ENCODE measurements at places on chromosomes 2 and 18. TPM values are rescaled to one million over a fixed set of nuclear protein-coding genes. Genes with fewer than 3 reads are reported as not detected.

DNA sequence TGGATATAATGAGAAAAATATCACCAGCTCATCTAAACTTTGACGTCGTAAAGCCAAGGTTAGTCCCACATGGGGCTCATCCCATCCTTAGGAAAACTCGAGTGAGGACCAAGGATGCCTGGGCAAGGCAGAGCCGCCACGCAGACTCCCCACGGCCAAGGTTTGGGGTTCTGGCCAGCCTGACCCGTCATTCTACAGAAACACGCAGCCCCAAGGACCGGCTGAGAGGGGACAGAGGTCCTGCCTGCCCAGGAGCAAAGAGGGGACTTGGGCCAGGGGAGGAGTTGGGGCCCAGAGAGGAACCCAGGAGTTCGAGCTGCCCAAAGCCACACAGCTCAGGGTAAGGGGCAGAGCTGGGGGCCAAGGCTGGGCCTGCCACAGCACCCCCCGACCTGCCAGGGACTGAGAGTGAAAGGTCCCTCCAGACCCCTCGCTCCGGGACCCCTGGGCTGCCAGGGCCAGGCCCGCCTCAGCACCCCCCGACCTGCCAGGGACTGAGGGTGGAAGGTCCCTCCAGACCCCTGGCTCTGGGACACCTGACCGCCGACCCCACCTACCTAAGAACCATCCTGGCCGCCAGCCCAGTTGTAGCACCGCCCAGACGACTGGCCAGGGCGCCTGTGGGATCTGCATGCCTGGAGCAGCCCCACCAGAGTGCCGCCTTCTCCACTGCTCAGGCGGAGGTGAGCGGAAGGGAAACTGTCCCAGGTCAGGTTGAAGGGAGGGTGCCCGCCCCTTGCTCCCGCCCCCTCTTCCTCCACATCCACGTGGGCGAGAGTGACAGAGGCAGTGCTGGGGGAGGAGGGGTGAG, at the start of gene PDCD1:
Gene PDCD1 (minus strand): TSS at position 689 of the 811 bp plus-strand sequence. CDS start 56 bp downstream, at position 633.
- H3K4me1 ChIP-seq: no peaks in the 10 kb centered on the region
- no peak for DNase-seq
- no peak within 1 kb of the TSS for H3K4me3 ChIP-seq
- no peaks in the 10 kb centered on the region for H3K27me3 ChIP-seq
- no peak within 1 kb of the TSS for H3K27ac ChIP-seq

DNA sequence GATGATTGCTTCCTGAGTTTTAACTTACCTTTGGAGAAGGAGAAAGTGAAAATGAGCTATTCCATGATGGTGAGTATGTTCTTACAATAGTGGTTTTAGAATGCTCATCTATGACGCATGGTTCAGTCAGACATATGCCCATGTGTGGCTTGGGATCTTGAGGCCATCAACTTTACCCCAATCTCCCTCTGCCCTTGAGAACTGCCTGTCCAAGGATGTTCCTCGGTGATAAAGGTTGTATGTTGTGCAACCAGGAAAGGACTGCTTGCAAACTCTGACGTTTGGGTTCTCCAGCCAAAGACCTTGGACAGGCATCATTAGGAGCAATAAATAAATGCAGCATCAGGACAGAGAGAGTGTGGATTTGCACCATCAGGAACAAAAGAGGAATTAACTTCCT, 165.0 kb downstream of the ZEB2 start:
- no peak overlapping the region for H3K4me3 ChIP-seq
- no peak overlapping the region for H3K27ac ChIP-seq
- no peak for DNase-seq
- H3K27me3 ChIP-seq: no peaks in the 10 kb centered on the region
- H3K4me1 ChIP-seq: peaks cover 15% of the 10 kb centered on the region

- H3K4me1 ChIP-seq: peaks cover 17% of the 10 kb centered on the region
- H3K27me3 ChIP-seq: no peaks in the 10 kb centered on the region
These were observed 8.7 kb upstream of the TXNDC2 start for GRCh38 chr18:9876867-9877654.

GRCh38 chr18:34862561-34862960, 152.5 kb downstream of the DTNA start:
- H3K27ac ChIP-seq: no peak overlapping the region
- H3K27me3 ChIP-seq: no peaks in the 10 kb centered on the region
- peaks cover 8% of the 10 kb centered on the region for H3K4me1 ChIP-seq
- no peak overlapping the region for H3K4me3 ChIP-seq
- no peak for DNase-seq
- H3K36me3 ChIP-seq: no peaks in the 10 kb centered on the region

DNA sequence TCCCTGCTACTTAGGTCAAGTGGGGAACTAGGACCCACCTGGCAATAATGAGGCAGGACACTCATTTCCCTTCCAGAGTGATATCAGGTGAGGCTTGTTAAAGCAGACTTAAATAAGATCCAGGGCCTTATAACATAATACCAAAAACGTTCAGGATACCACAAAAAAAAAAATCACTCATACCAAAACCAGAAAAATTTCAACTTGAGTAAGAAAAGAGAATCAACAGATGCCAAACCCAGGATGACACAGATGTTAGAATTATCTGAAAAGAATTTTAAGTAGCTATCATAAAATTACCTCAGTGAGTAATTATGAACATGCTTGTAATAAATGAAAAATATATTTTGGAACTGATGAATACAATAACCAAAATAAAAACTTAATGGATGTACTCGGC, 255.6 kb upstream of the OSR1 start:
- no peaks in the 10 kb centered on the region for H3K27me3 ChIP-seq
- no peaks in the 10 kb centered on the region for H3K36me3 ChIP-seq
- no peak overlapping the region for H3K27ac ChIP-seq
- no peak overlapping the region for H3K4me3 ChIP-seq

GRCh38 chr18:58566556-58567292, 62.2 kb downstream of the ALPK2 start:
- no peaks in the 10 kb centered on the region for H3K27me3 ChIP-seq
- no peaks in the 10 kb centered on the region for H3K4me1 ChIP-seq
- no peak overlapping the region for H3K27ac ChIP-seq
- H3K36me3 ChIP-seq: no peaks in the 10 kb centered on the region
- no peak for DNase-seq
- no peak overlapping the region for H3K4me3 ChIP-seq

TCF23 gene
- 0.03 TPM for total RNA-seq

DNA sequence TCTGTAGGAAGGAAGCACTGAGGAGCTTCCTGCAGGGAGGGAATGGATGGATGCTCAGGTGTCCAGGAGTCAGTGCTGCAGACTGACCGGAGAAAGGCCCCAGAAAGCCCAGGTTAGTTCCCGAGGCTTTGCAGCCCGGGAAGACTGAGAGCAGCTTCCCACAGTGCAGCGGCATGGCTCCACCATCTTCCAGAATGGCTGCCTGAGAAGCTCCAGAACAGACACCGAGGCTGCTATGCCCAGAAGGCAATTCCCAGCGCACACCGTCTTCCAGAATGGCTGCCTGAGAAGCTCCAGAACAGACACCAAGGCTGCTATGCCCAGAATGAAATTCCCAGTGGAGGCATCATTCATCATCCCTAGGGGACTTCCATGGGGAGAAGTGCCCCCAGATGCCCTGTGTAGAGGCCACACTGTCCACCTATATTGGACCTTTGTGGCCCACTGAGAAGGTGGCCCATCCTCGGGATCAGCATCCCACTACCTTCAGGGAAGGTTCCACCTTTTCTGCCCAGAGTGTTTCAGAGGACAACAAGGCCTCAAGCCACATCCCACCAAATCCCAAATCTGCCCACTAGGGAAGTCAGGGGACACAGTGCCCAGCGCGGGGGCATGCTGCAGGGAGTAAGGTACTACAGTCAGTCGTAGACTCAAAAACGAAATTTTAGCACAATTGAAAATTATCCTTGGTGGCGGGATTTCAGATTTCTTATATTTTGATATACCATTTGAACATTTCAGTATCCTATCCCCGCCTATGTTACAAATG, 80.5 kb downstream of the KCNF1 start:
- H3K27me3 ChIP-seq: no peaks in the 10 kb centered on the region
- H3K4me1 ChIP-seq: no peaks in the 10 kb centered on the region
- no peak overlapping the region for H3K27ac ChIP-seq
- no peak for DNase-seq
- no peaks in the 10 kb centered on the region for H3K36me3 ChIP-seq
- H3K4me3 ChIP-seq: no peak overlapping the region

- H3K27ac ChIP-seq: no peak overlapping the region
- DNase-seq: no peak
- peaks cover 17% of the 10 kb centered on the region for H3K4me1 ChIP-seq
- H3K27me3 ChIP-seq: no peaks in the 10 kb centered on the region
- H3K36me3 ChIP-seq: no peaks in the 10 kb centered on the region
- H3K4me3 ChIP-seq: no peak overlapping the region
These were observed 56.6 kb upstream of the SLC1A4 start for GRCh38 chr2:64932371-64933216.

MEP1B gene
- total RNA-seq: not detected

GRCh38 chr2:106053116-106053515, 141.0 kb downstream of the UXS1 start:
- no peaks in the 10 kb centered on the region for H3K27me3 ChIP-seq
- H3K27ac ChIP-seq: no peak overlapping the region
- no peaks in the 10 kb centered on the region for H3K4me1 ChIP-seq
- no peak for DNase-seq

MYOM1 gene
- 0.45 TPM for total RNA-seq

ANKAR gene
- 5.0 TPM for total RNA-seq

DNA sequence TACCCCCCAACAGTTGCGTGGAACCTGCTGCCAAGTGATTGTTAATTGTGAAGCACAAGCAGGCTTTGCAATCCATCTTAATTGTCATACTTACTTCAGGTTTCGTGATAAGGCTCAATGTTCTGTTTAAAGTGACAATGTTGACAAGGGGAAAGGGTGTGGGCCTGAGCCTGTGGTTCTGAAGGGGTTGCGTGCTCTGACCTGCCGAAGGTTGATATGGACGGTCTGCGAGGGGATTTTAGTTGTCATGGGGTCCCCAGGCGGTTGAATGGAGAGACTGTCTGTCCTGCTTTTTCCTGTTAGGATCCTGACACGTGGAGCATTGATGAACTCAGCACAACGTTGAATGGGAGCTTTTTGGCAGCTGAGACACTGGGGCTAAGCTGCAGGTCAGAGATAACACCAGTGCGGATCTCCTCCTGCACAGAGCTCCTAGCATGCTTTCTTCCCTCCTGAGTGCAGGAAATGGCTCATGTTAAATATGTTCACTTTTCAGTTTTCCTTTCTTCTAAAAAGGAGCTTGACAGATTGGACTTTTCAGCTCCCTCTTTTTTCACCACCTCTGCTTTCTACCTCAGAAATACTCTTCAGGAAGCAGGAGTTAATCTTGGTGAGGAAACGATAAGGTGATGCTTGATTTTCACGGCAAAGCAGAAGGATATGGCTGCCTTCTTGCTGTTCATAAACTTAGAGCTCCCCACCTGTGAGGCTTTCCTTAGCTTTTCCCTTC, 62.9 kb upstream of the ZEB2 start:
- H3K27me3 ChIP-seq: no peaks in the 10 kb centered on the region
- no peaks in the 10 kb centered on the region for H3K36me3 ChIP-seq
- no peak overlapping the region for H3K27ac ChIP-seq
- H3K4me3 ChIP-seq: no peak overlapping the region
- peak; percentile 22 for DNase-seq

GRCh38 chr2:200056105-200056504, 100.7 kb downstream of the MAIP1 start:
- no peaks in the 10 kb centered on the region for H3K27me3 ChIP-seq
- DNase-seq: no peak
- no peaks in the 10 kb centered on the region for H3K4me1 ChIP-seq
- H3K4me3 ChIP-seq: no peak overlapping the region
- no peak overlapping the region for H3K27ac ChIP-seq

ANKRD53 gene
- not detected for total RNA-seq

NT5DC4 gene
- total RNA-seq: not detected

GRCh38 chr2:73984203-73984921, at the start of gene TET3:
Gene TET3 (plus strand): TSS chr2:73984910. CDS start chr2:73986404, 1,494 bp downstream.
- peaks cover 42% of the 10 kb centered on the region for H3K4me1 ChIP-seq
- peaks cover 67% of the 10 kb centered on the region for H3K27me3 ChIP-seq
- H3K4me3 ChIP-seq: peak within 1 kb of the TSS; percentile 69

- no peak overlapping the region for H3K4me3 ChIP-seq
- no peaks in the 10 kb centered on the region for H3K36me3 ChIP-seq
- no peaks in the 10 kb centered on the region for H3K27me3 ChIP-seq
- H3K4me1 ChIP-seq: no peaks in the 10 kb centered on the region
These were observed 76.3 kb upstream of the ID2 start for GRCh38 chr2:8605351-8606065.

KANSL1L gene
- total RNA-seq: 51.8 TPM

GRCh38 chr18:12883684-12884405, at the start of gene PTPN2:
Gene PTPN2 (minus strand): TSS chr18:12884237. CDS start chr18:12884141, 96 bp downstream.
- peaks cover 12% of the 10 kb centered on the region for H3K27me3 ChIP-seq
- H3K36me3 ChIP-seq: no peaks in the 10 kb centered on the region
- peak within 1 kb of the TSS; percentile 79 for H3K4me3 ChIP-seq
- DNase-seq: peak; percentile 95
- H3K4me1 ChIP-seq: peaks cover 30% of the 10 kb centered on the region

DNA sequence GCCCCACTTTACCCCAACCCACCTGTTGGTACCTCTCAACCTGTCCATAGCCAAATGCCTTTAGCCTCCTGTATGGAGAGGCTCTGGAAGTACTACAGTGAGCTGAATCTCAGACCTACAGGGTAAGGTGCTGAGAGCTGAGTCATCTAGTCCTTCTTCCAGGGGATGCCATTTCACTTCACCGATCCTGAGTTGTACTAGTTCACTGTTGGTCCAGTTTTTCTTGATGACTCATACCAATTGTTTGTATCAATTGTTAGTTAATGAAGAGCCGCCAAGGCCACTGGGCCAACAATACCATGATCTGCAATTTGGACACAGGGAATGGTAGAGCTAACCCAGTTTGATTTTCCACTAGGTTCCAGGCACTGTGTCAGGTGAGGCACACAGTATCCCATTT, 257.0 kb downstream of the CLIP4 start:
- H3K4me1 ChIP-seq: peaks cover 22% of the 10 kb centered on the region
- H3K4me3 ChIP-seq: no peak overlapping the region
- no peak for DNase-seq
- no peak overlapping the region for H3K27ac ChIP-seq

DNA sequence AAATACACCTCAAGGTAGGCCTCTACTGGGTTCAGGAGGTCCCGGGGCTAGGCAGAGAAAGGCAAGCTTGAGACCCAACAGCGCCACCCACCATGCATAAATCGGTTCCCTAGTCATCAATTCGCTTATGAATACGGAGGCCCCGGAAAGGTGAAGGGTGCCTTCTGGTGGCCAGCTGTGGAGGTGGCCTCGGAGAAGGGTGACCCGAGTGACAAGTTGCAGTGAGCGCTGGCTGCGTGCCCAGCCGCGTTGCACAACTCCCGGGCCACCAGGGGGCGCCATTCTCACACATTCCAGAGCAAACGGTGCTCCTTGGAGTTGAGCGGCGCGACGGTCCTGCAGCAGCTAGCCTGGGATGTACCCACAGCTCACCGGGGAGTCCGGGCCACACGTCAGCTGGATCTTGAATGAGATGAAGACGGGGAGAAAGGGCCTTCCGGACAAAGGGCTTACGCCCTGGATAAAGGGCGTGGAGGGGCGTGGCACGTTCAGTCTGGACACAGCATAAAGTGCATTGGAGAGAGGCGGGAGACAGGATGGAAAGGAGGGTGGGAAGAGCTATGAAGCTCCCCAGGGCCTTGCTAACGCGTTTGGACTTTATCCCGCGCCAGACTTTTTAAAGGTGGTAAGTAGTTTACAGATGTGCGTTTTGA, 20.4 kb downstream of the TMSB10 start:
- peak overlapping the region; percentile 40 for H3K4me3 ChIP-seq
- H3K27ac ChIP-seq: no peak overlapping the region
- no peaks in the 10 kb centered on the region for H3K4me1 ChIP-seq
- H3K36me3 ChIP-seq: no peaks in the 10 kb centered on the region
- DNase-seq: peak; percentile 95
- H3K27me3 ChIP-seq: peaks cover 10% of the 10 kb centered on the region

Measured in neural progenitor cell (in vitro differentiated cells).